HT-29 (cell line): ENCODE measurements at places on chromosomes 1 and 21. TPM values are rescaled to one million over a fixed set of nuclear protein-coding genes. Genes with fewer than 3 reads are reported as not detected.

DYNLT4 gene
- 3.4 and 10.4 TPM in 2 replicates for total RNA-seq

PRKAB2 gene
- 3.5 and 6.1 TPM in 2 replicates for total RNA-seq

GPR25 gene
- not detected in 2 replicates for total RNA-seq

STIL gene
- total RNA-seq = 12.4 and 12.6 TPM in 2 replicates

- no peak for DNase-seq
Measured at GRCh38 chr1:41739061-41739955, 179.4 kb downstream of the HIVEP3 start.

GRCh38 chr1:55400508-55400907 is 185.3 kb upstream of the USP24 start:
- no peak for DNase-seq

JAM2 gene
- total RNA-seq = not detected in 2 replicates

TRNP1 gene
- 182 and 203 TPM in 2 replicates for total RNA-seq

GRCh38 chr1:219278288-219278687 is 104.6 kb downstream of the LYPLAL1 start:
- DNase-seq = no peak
